ENCODE measurements at places on chromosomes 16 and 17.
A peak's percentile ranks its signal among the peaks of the same experiment; 100 is the strongest.

DNA sequence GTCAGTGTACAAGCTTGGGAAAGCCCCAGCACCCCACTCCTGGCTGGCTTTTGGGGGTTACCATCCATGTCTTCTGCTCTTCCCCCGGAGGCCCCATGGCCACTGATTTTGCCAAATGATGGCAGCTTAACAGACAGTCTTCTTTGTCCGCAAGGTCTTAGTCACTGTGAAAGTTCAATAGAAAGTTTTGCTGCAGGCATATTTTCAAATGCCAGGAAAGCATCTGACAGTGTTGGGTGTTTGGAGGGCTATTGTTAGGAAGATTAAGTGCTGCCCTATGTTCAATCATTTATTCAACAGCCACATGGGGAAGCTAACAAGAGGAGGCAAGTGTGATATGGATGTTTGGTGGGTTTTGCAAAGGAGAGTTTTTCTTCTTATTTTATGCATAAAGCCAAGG lies 122.4 kb downstream of the TOX3 start:
- DNase-seq, result no peak

- no peak for DNase-seq
Measured at GRCh38 chr16:27531826-27532800, 17.6 kb downstream of the GTF3C1 start.

- DNase-seq, result no peak
Measured at GRCh38 chr17:70047619-70048419, 27.2 kb upstream of the KCNJ16 start.

DNA sequence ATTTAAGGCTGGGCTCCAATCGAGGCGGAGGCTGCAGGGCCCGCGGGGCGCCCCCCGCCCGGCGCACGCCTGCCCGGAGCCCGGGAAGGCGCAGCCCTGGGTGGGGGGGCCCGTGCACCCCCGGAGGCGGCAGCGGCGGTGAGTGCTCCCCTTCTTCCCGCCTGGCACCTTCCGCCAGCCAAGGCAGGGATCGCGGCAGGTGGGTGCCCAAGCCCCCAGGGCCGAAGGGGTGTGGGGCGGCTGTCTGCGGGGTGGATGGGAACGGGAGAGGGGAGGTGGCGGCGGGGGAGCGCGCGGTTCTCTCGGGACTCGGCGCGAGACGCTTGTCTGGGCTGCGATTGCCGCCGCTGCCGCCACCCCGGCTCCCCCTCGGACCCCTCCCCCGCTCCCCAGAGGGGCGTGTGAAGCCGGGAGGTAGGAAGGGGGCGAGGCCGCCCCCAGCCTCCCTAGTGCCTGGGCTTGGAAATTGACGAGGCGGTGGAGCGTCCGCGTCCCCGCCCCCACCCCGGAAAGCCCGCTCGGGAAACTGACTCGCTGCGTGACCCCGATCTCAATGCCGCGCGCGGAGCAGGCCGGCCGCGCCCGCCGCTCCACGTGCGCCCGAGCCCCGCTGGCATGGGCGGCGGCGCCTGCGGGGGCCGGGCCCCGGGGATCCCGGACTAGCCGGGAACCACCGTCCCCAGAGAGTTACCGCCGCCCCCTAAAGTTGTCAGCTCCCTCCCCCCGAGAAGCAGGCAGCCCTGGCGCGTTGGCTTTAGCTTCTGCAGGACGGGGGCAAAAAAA lies 231.5 kb downstream of the MRTFB start:
- peak; percentile 32 for DNase-seq
